ENCODE measurements at places on chromosomes 4 and X.

DNA sequence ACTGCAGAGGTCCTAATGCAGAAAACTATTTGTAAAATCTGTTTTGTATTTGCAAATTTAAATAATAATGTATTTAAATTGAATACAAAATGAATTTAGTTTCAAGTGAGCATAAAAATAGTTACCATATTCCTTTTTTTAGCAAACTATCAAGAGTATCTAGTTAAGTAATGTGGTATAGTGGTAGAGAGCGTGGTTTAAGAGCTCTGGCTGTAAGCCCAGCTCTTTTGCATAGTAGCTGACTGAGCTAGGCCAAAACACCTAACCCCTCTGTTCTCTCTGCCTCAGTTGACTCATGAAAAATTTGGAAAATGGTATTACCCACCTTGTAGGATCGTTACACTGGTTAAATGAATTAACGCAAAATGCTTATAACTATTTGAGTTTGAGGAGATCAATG lies 18.1 kb upstream of the ADAD1 start:
- no peak for DNase-seq

- no peak for DNase-seq
Observed at GRCh38 chrX:130628516-130628915, 226.7 kb downstream of the RBMX2 start.

- no peak for DNase-seq
Observed at GRCh38 chr4:79250887-79251286, 75.0 kb downstream of the NAA11 start.

GRCh38 chrX:68599256-68600152 lies 48.0 kb upstream of the STARD8 start:
- no peak for DNase-seq

GRCh38 chr4:128335541-128335940 lies 47.9 kb upstream of the PGRMC2 start:
- DNase-seq = no peak

DNA sequence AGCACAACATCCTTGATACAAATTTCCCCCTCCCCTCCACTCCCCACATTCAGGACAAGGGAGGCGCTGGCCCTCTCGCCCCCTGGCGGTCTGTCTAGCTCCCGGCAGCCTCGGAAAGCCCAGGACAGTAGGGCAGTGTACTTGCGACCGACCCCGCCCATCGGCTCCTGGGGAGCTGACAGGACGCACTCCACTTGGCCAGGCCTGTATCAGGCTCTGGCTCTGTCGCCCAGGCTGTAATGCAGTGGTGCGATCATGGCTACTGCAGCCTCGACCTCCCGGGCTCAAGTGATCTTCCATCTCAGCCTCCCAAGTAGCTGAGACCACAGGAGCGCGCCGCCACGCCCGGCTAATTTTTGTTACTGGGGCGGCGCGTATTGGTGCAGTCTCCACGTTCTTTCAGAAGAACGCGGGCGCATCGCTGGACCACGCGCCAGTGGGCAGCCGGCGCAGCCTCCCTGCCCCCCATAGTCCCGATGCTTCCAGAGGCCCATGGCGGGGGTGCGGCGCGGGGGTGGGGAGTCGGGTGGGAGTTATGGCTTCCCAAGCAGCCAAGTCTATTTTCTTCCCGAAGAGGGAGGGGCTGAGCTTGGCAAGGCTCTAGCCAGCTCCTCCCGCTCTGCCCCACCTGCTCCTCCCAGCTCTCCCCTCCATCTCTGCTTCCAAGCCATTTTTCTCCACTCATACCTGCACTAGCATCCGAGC lies 7.8 kb upstream of the AKAP14 start:
- no peak for DNase-seq

DNA sequence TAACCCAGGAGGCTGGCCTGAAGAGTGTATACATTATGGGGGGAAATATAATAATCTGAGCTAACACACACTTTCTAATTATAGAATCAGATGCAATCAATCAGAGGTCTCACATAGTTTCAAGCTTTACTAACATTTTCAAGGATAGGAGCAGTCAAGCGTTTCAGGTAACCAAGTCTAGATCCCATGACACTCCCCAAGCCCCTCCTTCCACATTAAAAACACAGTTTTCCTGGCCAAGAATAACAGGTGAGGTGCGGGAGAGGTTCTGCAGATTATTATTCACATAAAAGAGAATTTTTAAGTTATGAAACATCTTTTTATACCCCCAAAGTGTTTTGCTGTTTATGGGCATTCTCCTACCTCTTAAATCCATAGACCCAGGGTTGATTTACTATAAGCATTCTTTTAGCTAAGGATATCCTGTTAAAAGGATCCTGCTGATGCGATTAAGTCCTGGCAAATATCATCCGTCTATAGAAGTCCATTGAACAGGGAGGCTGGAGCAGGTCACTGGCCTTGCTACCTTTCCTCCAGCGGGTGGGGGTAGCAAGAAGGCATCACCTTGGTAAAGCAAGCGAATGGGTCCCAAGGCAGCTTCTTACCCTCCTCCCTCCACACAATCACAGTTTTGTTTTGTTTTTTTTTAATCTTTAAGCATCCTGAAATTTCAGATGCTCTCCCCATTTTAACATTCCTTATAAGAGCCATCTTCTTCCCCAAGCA lies 104.7 kb upstream of the GPM6A start:
- DNase-seq = no peak

GRCh38 chrX:70479922-70480659 lies 35.5 kb downstream of the DLG3 start:
- DNase-seq = no peak

DNA sequence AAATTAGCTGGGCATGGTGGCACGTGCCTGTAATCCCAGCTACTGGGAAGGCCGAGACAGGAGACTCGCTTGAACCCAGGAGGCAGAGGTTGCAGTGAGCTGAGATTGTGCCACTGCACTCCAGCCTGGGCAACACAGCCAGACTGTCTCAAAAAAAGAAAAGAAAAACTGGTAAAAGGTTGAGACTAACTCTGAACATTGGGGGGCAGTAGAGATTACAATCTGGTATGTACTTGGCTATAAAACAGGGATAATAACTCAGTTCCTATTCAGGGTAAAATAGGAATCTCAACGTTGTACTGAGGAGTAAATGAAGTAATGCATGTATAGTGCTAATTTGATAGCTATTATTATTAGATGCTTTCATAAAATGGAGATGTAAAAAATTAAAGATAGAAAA lies 12.5 kb upstream of the KLF8 start:
- DNase-seq = no peak

GRCh38 chr4:71186566-71187403 lies 152.0 kb upstream of the SLC4A4 start:
- no peak for DNase-seq

GRCh38 chrX:68762766-68763165 lies 66.1 kb upstream of the EFNB1 start:
- DNase-seq = no peak

- no peak for DNase-seq
Observed at GRCh38 chrX:107878106-107878505, 52.4 kb downstream of the MID2 start.

DNA sequence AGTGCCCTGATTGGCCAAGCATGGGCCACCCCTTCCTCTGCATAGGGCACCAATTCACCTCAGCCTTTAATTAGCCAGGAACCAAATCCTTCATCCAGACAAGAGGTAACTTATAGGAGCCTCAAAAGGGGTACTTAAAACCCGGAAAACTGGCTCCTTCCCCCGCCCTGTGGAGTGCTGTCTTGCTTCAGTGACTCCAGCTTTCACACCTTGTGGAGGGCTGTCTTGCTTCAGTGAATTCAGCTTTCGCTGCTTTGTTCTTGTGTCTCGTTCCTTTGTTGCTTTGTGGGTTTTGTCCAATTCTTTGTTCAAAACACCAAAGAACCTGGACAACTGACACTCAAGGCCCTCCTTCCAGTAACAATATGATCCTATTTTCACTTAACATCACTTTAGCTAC lies 82.2 kb upstream of the FRG1 start:
- DNase-seq = no peak

- no peak for DNase-seq
Observed at GRCh38 chr4:86670298-86670697, 76.2 kb downstream of the PTPN13 start.

- no peak for DNase-seq
Observed at GRCh38 chrX:153527208-153527607, 9.8 kb downstream of the ATP2B3 start.

- DNase-seq = no peak
Observed at GRCh38 chrX:129779747-129780146, at the start of gene SASH3. Gene SASH3, plus strand, starts transcription at chrX:129779949. Its CDS starts 149 bp downstream, at chrX:129780098.

GRCh38 chr4:122831515-122832196 lies 5.0 kb downstream of the FGF2 start:
- no peak for DNase-seq

DNA sequence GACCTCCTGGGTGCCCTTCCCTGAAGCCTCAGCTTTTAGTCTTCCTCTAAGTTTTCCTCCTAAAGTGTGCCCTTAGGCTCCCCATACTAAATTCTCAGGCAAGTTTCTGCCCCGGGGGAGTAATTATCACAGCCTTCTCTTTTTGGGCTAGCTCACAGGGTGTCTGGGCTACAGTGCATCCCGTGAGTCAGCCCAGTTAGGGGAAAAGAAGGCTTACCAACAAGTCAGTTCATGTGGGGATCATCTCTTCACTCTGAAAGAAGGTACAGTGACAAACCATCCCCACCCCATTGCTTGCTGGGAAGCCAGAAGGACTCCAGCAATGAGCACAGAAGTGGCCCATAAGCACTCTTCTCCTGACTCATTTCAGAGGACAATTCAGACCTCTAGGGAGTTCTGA lies 134.7 kb upstream of the FAM9C start:
- no peak for DNase-seq

DNA sequence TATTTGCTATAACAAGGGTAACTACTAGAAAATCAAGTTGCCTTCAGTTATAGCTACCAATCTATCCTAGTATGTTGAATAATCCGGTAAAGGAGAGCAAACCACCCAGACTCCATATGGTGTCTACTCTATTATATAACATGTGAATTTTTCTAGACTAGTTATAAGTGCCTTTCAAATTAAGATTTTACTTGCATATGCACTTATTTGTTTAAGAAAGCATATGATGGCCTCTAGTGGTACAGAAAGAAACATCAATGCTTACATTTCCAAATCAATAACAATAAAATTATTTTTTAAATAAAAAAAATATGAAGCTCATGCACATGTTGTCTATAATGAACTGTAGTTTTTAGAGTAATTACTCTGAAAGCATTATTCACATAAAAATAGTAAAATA lies 1516.4 kb upstream of the PABPC4L start:
- DNase-seq = no peak

DNA sequence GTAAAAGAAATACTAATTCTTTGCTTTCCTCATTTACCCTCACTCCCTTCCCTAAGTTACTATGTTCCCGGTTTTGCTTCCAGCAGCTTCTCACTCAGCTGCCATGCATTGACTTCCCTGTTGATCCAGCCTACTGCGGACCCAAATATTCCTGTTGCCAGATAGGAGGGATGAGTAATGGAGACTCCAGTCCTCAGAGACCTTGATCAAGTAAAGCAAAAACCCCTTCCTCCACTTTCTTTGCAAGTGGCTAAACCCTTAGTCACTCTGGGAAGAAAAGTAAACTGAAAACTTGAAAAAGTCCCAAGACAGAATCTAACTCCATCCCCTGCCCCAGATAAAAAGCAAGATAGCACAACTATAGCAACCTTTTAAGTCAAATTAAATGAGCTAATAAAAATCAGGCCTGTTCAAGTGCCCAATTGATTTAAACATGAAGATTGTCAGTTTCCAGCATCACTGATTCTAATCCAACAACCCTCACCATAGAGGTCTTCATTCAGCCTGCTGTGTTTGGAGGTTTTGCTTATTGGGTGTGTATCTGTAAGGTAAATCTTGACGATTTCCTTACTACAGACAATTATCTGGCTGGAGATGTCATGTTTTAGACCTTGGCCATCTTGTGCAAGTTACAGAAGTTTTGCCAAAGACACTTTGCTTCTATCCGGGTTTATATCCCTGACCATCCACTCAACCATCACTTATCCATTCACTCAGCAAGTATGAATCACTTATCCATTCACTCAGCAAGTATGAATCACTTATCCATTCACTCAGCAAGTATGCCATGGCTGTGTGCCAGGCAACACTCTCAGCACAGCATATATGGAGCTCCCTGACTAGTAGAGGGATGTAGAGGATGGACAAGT lies 17.6 kb downstream of the FGFBP1 start:
- peak; percentile 66 for DNase-seq

GRCh38 chrX:98299785-98300184 lies 1416.1 kb downstream of the RPA4 start:
- no peak for DNase-seq

DNA sequence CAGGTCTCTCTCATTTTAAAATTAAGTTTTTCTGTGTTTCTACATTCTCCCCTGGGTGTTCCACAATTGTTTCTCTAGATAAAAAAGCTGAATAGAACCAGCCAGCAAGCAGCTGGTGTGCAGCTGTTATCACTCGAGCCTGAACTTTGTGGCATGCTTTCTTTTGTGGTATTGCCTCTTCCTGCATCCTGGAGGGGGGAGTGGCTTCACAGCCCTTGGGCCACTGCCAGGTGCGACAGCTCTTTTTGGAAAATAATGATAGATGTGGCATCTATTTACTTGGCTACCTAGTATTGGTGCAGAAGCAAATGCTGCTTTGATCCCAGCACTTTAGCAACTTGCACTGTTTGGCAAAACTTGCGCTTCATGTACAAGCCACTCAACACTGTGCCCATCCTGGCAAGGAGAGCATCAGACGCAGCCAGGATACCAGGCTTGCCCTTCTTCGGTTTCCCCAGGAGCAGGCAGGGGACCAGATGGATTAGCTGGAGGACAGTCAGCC lies 69.4 kb downstream of the HMGB2 start:
- DNase-seq = no peak

DNA sequence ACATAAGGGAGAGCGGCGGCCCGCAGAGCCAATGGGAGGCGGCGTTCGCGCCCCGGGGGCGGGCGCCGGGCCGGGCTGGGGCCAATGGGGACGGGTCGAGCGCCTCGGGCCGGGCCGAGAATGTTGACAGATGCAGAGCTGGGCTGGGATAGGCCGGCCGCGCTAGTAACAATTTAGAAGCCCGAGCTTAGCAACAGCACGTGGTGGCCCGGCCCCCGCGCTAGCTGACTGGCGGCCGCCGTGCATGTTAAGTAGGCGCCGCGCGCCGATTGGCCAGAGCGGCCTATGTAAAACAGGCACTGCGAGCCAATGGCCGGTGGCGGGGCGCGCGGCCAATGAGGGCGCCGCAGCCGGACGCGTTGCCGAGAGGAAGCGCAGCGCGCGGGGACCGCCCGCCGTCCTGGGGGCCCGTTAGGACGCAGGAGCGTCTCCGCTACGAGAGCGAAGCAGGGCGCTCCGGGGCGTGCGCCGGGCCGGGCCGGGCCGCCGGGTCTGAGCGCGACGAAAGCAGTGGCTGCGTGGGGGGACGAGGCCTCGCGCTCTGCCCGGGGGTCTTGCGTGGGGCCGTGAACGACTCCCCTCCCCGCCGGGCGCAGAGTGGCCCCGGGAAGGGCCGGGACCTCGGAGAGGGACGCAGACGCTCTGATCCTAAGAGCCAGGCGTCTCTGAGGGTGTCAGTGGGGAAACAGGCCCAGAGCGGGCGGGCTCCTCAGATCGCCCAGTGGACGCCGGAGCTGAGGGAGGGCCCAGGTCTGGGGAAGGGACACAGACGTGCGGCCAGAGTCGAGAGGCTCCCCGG lies 435 bp upstream of the MXD4 start:
- DNase-seq = peak; percentile 93

- no peak for DNase-seq
Observed at GRCh38 chrX:37993837-37994619, 12.3 kb upstream of the SYTL5 start.

- no peak for DNase-seq
Observed at GRCh38 chr4:7650606-7651385, 216.1 kb upstream of the PSAPL1 start.
